Vagina (tissue), 2 donors: ENCODE measurements at places on chromosomes 3 and 15.

DNA sequence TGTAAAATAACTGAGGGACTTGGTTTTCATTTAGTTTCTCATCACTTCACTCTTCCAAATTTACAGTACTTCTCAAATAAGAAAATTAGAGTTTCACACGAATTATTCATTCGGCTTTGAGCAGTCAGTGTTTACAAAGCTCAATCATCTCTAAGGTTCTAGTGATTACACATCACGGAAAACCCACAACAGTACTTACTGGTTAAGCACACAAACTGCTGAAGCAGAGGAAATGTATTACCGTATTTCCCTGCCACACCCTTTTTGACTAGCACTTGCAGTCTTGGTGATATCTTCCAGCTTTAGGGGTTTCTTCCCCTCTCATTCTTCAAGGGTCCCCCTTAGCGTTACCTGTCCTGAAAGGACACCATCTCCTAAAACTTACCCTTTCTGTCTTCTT is 164.8 kb upstream of the CDIN1 start:
- no peak for DNase-seq

DNA sequence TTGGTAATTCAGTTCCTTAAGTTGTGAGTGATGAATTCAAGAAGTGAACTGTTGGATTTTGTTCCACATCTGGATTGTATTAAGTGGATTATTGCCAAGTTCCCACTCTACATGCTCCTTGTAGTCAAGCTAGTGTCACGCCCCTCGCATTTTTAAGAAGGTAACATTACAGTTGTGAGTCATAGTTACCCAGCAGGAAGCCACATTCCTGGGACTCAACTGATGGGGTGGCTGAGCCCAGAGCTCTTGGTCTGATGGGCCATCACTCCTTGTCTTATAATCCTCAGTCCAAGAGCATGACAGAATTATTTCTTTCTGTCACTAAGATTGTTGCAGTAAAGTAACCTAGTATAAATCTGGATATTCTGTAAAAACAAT is 102.7 kb downstream of the PTPRG start:
- DNase-seq: no peak

- DNase-seq: no peak
These were observed 17.8 kb upstream of the MORF4L1 start for GRCh38 chr15:78854833-78855372.

GRCh38 chr3:71759401-71759800 is 5.7 kb downstream of the GPR27 start:
- DNase-seq: no peak

GRCh38 chr3:178826435-178827123 is 245.0 kb downstream of the ZMAT3 start:
- DNase-seq: no peak

DNA sequence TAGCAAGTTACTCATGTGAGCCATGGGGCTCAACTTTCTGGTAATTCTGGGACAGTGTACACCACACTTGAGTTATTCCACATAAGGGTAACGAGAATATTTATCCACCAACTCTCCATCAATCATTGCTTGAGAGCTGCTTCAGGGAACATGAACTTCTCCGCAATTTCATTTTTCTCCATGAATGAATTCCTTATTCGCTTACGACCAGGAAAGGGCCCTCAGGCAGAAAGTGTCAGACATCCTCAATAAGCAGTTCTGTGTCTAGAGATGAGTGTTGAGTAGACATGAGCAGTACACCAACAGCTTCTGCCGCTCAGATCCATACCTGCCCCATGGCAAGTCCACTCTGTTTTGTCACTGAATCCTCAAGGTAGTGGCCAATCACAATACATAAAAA is 24.8 kb upstream of the IQCF2 start:
- no peak for DNase-seq

DNA sequence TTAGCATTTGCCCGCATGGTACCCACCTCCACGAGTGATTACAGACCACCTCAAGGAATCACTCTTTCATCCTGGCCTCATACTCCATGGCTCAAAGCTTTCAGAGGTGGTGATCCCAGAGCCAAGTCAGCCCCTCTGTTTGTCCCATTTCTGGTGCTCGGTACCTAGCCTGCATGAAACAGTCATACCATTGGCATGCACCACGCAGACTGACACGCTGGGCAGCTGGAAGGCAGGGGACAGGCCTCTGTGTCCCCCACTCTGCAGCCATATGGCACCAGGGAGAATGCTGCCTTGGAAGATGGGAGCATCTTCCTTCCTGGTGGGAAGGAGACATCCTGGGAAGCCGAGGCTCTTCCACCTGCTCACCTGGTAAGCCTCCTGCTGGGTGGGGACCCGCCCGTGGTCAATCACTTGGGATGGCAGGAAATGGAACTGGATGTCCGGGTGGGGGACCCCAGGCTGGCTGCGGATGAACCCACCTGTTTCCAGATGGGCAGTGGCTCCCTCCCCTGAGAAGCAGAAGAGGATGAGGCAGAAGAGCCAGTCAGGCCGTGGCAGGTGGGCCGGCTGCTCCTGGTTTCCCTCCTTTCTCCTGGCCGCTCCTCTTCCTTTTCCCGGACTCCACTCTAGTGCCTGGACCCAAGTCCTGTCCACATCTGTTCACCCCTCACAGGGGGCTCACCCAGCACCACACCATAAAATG is 26.9 kb downstream of the CHDH start:
- no peak for DNase-seq

- no peak for DNase-seq
These were observed at the start of gene C15orf61 for GRCh38 chr15:67521029-67521782. Gene C15orf61, plus strand, starts transcription at chr15:67521131. Its CDS starts 118 bp downstream, at chr15:67521249.

- DNase-seq: no peak
These were observed 29.3 kb upstream of the SH3BP5 start for GRCh38 chr3:15361494-15362214.

DNA sequence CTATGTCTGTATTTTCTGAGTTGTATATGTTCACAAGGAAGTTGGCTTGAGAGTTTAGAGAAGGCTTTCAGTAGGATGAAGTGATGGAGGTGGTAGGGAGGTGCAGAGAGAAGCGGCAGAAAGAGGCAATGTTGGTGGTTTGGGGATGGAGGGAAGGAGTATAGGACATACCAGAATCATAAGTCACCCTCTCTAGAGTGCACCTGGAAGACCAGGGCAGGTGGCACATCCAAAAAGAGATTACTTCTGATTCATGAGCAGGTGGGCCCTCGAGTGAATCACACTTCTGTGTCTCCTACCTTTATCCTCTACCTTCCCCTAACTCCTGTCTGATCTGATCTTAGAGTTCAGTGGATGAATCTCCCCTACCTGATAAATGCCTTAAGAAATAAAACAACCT is 41.8 kb upstream of the MRPL3 start:
- DNase-seq: no peak

DNA sequence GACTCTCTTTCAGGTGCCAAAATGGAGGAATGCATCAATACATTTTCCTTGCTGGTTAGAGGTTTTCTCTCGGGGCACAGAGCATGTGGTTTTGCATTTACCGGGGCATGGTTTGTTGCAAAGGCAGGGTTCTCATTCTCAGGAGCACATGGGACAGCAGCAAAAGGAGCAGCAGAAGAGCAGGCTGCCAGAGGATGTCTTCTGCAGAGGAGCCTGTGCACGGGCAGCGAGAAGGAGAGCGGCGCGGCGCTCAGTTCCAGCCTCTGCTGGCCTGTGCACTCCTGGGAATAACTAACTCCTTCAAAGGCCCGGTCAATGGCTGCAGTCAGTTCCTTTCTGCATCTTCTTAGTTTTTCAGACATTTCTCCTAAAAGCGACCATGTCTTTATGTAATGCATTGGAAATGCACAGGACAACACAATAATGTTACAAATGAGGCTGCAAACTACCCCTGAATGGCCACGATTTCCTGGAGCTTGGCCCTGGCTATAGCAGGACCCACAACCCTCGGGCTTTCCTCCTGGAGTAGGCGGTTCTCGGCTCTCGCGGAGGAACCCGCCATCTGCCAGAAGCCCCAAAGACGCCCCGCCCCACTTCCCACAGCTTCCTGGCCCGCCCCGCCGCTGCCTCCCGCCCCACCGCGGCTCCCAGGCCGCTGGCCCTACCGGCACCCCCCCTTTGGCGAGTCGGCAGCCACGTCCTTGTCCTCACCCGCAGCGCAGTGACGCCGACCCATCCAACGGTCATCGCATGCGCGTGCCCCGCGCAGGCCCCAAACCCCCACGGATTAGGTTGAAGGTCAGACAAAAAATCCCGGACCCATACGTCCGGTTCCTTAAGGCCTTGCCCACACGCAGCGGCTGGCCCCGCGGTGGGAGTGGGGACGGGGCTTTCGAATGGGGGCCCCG is at the start of gene C3orf62:
TSS of gene C3orf62 (minus strand) at position 758 of the 908 bp plus-strand sequence. CDS start at position 398, 360 bp downstream.
- peak; percentile 89 for DNase-seq
